ENCODE measurements at places on chromosomes 2 and 18.

- DNase-seq: no peak
Measured at GRCh38 chr2:10123281-10123680, 742 bp downstream of the RRM2 start.

DNA sequence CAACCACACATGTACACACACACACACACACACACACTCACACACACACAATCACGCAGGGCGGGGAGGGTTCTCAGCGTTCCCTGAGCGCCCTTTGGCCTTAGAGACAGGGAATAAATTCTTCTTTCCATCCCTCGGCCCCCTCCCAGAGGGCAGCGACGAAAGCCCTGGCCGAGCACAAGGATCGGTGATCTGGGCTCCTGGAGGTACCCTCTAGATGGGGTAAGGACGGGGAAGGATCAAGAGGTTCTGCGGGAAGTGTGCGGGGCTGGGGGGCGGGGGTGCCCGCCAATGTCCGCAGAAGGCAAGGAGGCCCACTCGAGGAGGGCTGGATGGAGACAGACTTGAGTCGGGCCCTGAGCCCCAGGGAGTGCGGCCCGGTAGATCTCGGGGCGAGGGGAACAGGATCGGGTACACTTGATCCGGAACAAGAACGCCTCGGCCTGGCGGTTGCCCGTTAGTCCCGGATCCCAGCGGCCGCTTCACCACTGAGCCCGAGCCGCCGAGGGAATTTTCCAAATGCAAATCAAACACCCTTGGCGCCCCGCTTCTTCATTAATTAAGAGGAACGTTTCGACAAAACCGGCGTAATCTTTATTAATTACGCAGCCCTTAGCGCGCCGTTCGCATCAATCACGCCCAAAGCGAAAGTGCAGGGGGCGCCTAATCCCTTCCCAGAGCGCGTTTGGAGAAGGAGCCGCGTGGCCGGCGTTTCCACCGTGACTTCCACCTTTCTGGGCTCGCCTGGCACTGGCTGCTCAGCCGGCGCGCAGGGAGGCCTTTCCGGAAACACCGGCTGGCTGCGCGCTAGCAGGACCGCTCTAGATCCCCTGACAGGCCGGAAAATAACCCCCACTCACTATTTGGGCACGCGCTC lies 7.0 kb upstream of the PAX3 start:
- no peak for DNase-seq

DNA sequence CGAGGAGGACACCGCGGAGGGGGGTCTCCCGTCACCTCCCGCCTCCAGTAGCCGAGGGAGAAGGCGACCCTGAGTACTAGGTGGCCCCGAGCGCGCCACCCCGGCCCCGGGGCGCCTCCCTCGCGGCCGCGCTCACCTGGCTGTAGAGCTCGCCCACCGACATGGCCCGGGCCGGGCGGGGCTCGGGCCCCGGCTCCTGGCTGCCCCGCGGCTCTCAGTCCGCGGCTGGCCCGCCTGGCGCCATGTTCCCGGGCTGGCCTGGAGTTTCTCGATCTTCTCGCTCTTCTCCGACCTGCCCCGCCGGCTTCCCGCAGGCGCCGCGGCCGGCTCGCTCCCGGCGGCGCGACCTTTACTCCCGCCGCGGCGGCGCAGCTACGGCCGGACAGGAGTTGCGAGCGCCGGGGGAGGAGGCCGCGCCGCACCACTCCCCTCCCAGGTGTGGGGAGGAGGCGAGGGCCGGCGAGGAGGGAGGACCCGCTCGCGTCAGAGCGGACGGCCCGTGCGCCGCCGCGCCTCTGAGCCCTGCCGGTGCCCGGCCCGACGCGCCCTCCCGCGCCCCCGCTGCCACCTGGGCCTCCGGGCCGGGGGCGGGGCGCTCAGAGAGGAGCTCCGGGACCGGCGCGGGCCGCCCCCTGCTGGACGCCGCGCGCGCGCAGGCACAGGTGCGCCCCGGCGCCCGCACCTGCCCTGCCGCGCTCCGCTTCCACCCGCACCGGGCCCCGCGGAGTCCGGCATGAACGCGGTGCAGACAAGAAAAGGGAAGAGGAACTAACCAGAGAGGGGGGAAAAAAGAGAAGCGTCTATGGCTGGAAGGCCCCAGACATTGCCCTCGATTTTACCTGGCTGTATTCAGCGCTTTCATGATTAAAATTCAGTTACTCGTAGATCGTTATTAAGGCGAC lies at the start of gene MYO5B:
Gene MYO5B, minus strand, starts transcription at position 517 of the 902 bp plus-strand sequence. Its CDS starts 354 bp downstream, at position 163.
- no peak for DNase-seq

GRCh38 chr2:28101892-28102291 lies 211.4 kb downstream of the BABAM2 start:
- DNase-seq: peak; percentile 25

GRCh38 chr2:20532634-20533437 lies 86.0 kb downstream of the RHOB start:
- no peak for DNase-seq

DNA sequence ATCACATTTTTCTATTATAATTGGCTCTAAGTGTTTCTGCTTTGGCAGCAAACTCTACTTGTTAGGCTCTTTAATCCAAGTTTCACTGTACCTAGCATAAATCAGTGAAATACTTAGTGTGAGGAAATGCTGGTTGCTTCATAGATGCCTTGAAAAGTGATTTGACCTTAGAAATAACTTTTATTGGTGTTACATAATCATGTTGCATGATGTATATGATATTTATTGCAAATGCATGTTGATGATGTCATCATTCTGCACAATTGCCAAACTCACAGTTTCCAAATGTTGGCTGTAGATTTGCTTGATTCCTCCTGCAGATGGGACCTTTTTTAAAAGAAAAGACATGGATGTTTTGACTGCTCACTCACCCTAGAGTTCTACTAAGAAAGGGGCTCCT lies 137.6 kb upstream of the BCL2L11 start:
- no peak for DNase-seq

GRCh38 chr2:142188562-142188961 lies 57.7 kb upstream of the LRP1B start:
- DNase-seq: no peak

DNA sequence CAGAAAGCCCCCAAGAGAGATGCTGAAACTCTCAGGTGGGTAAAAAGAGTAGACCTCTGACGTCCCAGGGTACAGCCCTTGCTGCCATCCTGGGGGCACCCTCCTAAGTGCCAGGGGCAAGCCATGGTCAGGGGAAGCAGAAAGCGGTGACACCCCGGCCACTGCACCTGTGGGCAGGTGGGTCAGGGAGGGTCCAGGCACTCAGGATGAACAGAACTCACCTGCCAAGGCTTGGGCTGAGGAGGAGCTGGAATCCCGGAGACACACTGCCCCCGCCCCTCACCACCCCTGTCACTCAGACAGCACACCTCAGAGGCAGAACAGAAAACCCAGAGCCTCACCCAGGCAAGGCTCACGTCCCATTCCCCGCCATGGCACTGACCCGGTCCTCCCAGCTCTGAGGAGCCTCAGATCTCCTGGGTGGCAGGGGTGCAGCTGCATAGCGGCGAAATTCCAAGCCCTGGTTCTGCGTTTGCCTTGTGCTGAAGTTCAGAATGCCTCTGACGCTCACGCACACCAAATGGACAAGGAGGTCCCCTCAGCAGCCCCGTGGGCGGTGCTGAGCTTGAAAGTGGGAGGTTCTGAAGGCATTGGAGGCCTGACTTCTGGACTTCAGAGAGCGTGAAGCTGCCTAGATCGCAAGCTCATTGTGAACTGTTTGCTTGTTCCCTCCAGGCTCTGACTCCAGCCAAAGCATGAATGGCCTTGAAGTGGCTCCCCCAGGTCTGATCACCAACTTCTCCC lies 4.3 kb downstream of the GPR17 start:
- no peak for DNase-seq

- DNase-seq: no peak
Measured at GRCh38 chr2:100845141-100845991, 25.4 kb downstream of the NPAS2 start.

DNA sequence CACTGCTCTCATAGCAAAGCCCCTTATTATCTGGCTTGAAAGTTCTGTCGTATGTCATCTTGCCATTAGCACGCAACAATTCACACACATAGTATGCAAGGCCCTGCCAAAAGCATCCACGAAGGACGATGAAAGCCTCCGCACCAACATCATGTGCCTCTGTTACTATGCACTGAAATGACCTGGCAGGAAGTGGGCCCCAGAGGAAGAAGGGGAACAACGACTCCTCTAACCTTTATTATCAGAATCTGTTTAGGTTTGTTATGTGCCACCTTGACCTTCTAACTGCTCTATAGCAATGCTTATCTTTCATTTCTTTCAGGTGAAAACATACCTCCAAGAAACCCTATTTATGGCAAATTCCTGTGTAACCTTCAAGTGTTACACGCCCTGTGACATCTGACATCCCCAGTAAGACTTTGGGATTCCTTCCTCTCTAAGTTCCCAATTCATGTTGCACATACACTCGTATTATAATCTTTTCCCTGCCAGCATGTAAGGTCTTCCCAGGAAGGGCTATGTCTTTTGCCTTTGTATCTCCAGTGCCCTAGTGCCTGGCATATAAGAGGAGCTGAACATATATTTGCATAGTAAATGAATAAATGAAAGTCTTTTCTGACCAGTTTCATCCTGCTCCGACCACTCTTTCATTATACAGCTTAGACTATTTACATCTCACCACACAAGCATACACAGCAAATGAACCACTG lies 7.0 kb upstream of the NDUFV2 start:
- peak; percentile 31 for DNase-seq

GRCh38 chr2:74223941-74224770 lies 25.7 kb downstream of the MTHFD2 start:
- DNase-seq: no peak

- peak; percentile 20 for DNase-seq
Measured at GRCh38 chr2:56410140-56410539, 226.3 kb downstream of the CCDC85A start.

GRCh38 chr2:62202019-62202722 lies 6.3 kb downstream of the B3GNT2 start:
- no peak for DNase-seq

GRCh38 chr2:19474128-19474527 lies 115.7 kb upstream of the OSR1 start:
- DNase-seq: peak; percentile 73

DNA sequence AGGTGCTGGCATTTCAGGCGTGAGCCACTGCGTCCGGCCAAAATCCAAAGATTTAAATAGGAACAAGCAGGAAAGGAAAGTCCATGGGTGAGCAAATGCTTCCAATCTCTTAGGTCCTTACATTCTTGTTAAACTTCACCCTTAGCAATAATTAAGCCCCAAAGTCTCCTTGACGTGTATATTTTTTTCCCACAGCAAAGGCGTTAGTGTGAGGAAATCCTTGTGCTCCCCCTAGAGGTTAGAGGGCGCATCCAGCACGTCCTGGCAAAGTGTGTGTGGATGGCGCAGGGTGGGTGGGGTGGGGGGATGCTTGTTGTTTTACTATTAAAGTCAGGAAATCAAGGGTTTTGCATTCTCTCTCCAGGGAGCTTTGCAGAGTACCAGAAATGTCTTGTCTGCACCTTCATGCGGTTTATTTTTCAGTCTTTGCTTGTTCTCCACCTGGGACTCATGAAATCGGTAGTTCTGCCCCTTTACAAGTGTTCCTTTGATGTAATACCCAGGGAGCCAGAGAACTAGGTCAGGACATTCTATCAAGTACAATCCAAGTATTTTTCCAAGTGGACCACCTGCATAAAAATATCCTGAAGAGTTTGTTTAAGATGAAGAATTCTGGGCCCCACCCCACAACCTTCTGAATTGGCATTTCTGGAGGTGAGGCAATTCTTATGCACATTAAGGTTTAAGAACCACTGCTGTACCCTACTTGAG lies 22.2 kb upstream of the ITSN2 start:
- peak; percentile 16 for DNase-seq

DNA sequence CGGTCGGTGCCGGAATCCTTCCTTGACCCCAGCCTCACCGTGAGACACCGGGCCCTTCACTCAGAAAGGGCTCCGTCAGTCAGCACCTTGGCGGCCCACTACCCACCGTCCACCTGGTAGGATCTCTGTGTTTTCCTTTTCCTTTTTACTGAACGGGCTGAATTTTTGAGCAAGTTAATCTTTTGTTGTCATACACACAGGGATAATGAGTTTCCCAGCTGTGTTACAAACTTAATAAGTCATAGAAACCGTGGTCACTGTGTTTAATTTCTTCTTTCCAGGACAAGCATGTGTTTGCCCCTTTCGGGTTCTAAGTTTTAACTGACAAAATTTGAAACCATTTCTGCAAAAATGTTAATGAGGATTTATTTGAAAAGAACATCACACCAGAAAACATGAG lies 39.0 kb upstream of the TPO start:
- DNase-seq: no peak

- DNase-seq: no peak
Measured at GRCh38 chr2:117481608-117482007, 332.9 kb upstream of the DDX18 start.

- peak; percentile 46 for DNase-seq
Measured at GRCh38 chr18:10259901-10260300, 194.5 kb upstream of the APCDD1 start.
